Astrocyte of the spinal cord (primary cell): ENCODE measurements at places on chromosomes 3 and 15.

DNA sequence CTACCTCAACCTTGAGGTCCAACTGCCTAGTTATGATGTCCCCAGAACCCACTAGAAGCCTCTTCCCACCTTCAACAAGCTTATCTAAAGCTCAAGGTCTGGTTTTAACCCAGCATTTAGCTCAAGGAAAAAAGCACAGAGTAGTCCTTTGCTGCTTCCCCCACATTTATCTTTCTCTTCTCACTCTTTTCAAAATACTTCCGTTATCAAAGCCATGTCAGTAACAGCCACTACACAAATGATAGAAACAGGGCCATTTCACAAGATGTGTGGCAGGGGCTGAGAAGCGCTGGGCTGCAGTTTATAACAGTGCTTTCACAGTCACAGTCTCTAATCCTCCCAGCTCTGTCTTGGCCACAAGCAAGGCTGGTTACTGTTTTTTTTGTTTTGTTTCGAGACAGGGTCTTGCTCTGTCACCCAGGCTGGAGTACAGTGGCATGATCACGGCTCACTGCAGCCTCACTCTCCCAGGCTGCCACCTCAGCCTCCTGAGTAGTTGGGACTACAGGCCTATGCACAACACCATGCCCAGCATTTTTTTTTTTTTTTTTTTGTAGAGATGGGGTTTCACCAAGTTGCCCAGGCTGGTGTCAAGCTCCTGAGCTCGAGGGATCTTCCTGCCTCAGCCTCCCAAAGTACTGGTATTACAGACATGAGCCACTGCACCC lies 218.8 kb downstream of the OSBPL10 start:
- DNase-seq: no peak

DNA sequence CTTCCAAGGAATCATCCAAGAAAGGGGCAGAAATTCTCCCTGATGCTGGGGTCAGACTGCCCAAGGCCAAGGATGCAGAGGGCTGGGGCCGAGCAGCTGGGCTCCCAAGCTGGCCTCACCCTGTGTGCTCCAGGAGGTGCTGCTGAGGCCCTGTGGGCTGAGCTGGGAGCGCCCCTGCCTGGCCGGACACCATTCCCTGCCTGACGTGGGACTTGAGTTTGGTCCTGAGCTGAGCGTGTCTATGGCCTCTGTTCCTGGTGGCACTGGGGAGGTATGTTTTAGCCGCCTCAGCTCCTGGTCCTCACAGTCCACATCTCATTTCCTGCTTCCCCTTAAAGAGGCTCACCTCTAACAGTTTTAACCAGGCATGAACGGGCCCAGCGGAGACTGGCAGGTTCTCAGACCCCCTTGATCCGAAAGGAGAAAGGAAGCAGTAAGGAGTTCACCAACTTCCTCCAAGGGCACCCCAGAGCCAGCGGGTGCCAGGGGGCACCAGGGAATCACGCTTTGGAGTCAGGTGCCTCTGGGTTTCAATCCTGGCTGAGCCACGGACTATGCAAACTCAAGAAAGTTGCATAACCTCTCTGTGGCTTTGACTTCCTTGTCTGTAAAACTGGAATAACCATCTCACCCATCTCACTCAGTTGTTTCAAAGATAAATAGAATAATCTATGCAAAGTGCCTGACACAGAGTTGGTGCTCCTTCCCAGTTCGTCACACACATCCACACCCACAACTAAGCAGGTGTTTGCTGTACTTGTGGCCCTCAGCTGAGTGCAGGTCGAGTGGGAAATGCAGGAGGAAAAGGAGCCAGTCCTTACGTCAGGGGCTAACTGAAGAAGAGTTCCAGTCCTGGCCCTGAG lies 48.6 kb downstream of the SLC12A8 start:
- no peak for DNase-seq

DNA sequence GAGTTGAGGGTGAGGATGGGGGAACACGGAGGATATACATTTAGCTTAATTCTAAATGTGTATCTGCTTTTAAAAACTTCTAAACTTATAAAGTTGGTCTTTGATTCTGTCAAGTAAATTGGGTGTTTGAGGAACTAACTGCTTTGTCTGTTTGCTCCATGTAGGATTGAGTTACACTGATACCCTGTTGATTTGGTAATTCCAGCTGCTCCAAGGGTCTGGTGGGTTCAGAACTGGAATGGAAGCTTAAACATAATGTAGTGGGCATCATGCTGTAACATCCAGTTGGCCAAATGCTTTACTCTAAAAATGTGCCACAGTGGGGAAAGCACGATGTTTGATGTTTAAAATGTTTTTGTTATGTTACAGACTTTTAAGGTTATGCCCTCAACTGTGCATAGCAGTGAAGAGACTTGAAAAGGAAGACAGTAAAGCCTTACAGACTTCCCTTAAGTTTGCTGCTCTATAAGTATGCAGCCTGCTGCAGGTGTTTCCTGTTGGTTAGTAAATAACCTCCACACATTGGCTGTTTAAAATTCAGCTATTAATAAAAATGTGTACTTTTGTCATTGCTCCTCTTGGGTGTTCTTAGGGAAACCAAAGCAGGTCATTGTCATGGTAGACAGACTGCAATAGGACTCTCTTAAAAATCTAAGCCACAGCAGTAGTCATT lies 5.9 kb upstream of the EDEM1 start:
- DNase-seq: no peak

GRCh38 chr3:59450946-59451763 lies 401.3 kb upstream of the CFAP20DC start:
- DNase-seq: no peak

GRCh38 chr3:14837186-14837877 lies 18.6 kb downstream of the FGD5 start:
- DNase-seq: no peak

- no peak for DNase-seq
Observed at GRCh38 chr15:58487041-58487723, 55.4 kb downstream of the LIPC start.

- DNase-seq: no peak
Observed at GRCh38 chr3:116048991-116049390, 396.3 kb downstream of the LSAMP start.

DNA sequence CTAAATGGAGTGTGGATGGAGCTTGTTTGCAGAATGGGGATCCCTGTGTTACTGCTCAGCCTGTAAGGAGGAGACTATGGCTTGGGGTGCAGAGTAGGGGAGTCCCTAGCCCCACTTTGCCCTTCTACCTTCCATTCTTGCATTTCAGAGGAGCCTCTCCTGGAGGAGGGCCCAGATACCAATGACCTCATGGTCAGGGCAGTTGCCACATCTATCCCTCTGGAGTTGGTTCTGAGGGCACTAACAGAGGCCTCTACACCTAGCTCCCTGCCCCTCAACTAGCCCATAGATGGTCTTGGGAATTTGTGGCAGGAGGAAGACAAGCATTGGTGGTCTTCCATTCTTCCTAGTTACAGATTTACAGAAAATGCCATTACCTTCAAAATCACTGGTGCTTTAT lies 6.1 kb downstream of the SKOR1 start:
- DNase-seq: no peak

- DNase-seq: no peak
Observed at GRCh38 chr3:44069276-44069675, 172.4 kb upstream of the TOPAZ1 start.

DNA sequence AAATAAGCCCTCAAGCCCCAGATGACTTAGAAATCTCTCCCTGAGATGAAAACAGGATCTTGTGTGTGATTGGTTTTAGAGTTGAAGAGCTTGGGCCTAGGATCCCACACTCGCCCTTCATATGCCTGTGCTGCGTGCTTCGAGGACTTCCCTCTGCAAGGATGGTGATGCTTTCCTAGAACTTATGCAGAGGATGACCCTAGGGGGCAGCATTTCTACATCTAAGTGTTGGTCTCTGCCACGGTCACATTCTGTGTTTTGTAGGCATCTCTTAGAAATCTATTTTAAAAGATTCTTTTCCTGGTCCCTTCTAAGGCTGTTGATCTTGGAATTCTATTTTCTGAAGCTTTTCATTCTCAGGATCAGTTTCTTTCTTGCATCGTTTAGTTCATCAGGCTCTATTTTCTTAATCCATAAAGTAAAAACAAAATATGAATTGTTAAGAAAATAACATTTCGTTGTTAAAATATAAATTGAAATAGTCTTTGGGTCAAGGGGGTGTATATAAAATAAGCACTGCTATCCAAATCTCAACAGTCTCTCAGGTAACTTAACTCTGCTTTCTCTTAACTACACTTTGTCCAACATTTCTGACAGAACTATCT lies 45.7 kb downstream of the WDR76 start:
- DNase-seq: peak; percentile 79

DNA sequence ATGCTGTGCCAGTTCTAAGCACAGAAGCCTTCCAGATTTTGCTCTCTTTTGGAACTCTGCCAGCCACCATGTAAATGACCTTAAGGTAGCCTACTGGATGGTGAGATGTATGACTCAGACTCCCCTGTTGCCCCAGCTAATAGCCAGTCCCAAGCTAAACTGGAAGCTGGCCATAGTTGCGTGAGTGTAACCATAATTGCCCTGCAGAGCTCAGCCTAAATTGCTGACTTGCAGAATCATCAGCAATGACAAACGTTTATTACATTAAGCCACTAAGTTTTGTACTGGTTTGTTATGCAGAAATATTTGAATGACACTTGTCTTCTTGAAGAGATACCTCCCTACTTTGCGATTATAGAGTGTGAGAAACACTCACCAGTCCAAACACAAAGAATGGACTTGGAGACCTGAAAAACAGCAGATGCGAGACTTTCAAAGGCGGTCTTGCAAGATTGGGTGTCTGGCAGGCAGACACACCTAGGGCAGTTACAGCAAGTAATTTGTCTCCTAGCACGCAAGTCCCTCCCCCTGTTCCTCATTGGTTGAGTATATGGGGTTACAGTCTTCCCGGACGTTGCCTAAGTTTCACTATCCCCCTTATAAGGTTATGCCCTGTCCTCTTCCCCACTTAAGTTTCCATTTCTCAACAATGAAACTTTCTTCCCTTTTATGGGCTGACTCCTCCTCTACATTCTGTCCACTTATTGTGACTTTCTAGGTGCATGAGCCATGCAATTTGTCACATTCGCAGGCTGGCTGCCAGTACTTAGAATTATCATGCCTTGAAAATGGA lies 83.6 kb upstream of the XCR1 start:
- DNase-seq: peak; percentile 93

DNA sequence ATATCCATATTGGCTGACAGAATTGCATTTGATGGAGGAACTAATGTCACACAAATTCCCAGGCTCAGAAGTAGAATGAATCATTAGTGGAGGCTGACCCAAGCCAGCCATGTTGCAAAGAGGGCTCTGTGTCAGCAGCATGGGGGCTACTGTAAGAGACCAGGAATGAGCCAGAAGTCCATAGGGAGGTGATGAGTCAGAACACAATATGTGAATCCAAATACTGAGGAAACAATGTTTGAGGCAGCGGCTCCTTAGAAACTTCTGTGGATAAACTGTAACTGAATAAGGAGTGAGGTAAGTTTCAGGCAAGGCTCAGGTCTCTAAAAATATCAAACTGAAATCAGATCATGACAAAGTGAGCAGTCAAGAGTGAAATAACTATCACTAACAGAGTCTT lies 170.7 kb downstream of the WDR72 start:
- DNase-seq: peak; percentile 96

DNA sequence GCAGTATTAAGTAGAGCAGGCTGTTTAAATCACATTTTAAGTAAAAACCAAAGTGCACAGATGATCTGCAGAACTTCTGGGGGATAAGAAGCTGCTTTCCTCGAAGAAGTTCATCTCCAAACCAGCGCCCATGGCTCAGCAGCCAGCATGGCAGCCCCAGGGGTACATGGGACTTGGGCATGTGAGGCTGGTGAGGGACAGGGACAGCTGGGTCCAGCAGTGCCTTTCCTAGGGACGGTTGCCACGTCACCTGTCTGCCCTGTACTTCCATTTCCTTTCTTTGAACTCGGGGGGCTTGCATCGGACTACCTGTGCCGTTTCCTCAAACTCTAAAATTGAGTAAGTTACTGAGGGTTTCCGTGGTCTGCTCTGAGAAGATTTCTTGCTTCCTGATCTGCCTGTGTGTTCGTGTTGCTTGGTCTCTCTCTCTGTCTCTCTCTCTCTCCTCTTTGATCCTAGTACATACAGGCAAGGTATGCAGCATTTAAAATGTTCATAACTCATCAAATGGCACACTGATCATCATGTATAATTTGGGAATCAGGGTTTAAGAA lies 67.6 kb downstream of the IGF1R start:
- DNase-seq: no peak

GRCh38 chr3:5021116-5022092 lies 42.2 kb downstream of the BHLHE40 start:
- DNase-seq: peak; percentile 72

- no peak for DNase-seq
Observed at GRCh38 chr3:183692436-183692835, 5.2 kb upstream of the YEATS2 start.

DNA sequence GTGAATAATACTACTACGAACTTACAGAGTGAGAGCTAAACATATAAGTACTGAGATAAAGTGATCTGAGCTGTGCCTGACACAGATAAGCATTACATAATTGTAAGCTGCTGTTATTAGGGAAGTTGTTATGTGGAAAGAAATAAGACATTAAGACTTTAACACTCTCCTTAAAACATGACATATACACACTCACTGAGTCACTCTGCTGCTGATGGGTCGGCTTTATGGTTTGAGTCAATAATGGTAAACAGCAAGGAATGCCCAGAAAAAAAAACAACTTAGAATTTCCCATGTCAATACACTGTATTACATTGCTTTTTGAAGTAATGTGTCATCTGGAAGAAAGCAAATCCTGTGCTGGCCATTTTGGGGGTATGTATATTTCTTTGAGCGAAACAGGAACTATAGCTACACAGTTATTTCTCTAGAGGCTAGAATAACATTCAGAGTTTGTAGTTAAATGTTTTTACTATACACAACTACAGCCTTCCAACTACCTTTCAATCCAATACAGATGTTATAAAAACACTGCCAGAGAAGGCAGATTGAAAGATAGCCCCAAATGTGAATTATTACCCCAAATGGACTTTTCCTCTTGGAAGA lies 22.8 kb upstream of the SPRED1 start:
- DNase-seq: no peak

GRCh38 chr15:89489376-89489775 lies 7.0 kb downstream of the RHCG start:
- no peak for DNase-seq

GRCh38 chr3:98797905-98798304 lies 34.8 kb downstream of the ST3GAL6 start:
- DNase-seq: no peak

DNA sequence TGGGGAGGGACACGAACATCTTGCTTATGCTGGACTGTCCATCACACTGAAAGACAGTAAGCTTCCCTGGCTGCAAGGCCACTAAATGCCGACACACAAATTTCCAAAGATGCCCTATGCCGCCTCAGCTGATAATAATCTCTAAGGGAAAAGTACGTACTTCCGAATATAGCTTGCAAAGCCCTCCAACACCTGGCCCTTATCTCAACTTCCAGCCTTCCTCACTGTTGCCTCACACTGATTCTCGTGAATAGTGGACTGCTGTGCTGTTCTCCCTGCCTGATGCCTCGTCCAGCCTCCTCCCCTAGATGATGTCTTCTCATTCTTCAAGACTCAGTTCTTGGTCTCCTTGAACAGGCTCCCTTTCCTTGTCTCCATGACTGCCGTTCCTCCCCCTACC lies 72.3 kb downstream of the CD47 start:
- DNase-seq: no peak
